NCI-H2171 (cell line): ENCODE measurements at places on chromosomes 2 and 18.

GRCh38 chr2:174117951-174118930, 130.1 kb downstream of the OLA1 start:
- DNase-seq, result peak; percentile 66

DNA sequence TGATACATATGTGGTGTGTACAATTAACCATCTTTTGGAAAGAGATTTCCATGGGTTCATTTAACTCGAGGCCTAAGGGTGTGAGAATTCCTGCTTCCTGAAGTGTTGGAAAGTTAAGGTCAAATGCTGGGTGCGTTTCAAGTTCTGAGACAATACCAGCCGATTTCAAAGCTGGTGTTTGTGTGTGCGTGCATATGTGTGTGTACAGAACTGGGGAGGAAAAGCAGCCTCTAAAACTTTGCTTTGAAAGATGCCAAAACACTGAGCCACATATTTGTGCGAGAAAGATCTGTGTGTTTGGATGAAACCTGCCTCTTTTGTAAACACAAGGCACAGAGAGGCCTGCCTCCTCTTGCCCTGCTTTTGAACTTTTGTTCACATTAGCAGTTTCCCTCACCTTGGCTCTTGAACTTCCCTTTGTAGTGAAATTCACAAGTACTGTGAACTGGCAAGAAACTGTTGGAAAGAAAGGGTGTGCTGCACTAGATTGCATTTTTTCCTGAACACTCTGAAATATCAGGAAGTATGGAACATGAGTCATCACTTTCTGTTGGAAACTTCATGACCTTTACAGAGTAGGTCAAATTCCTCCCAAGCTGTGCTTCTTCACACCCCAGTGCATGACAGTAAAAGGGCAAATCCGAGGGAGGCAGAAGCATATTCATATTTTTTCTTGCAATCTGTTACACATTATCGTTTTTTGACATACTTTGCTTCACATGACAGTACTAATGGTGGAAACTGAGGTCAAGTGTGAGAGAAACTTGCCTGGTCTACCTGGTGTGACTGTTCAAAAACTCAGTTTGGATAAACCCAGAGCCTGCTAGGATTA, 20.0 kb upstream of the CAVIN2 start:
- no peak for DNase-seq

GRCh38 chr2:36672199-36672598, 24.3 kb upstream of the VIT start:
- DNase-seq, result no peak

DNA sequence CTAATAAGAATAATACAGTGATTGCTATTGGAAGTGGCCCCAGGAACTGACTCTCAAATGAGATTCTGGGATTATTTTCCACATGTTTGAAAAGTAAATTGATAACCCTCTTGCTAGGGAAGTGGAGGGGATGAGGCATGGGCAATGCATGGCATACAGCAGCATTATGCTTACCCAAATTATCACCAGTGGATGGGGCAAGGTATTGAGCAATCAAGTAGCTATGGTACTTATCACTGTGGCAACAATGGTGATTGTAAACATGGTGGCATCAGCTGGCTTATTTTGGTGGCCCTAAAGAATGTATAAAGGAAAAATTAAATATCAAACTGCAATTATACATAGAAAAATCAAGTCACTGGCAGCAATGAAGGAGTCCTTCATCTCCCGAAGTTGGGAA, 155.1 kb downstream of the FIGN start:
- no peak for DNase-seq

DNA sequence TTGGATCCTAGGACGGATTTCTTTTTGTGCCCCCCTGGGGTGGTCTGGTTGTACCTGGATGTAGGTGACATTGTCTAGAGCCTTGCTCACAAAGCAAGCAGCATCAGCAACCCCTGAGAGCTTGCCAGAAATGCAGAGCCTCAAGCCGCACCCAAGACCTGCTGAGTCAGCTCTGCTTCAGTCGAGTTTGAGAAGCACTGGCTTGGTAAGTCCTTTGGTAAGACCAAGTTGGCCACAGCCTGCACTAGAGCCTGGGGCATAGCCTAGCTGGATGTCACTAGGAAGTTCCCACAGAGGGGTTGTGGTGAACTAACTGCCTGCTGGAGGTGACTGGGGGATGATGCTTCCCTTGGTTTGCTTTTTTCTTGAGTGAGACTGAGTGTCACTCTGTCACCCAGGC, 6.2 kb downstream of the ABCG5 start:
- no peak for DNase-seq

GRCh38 chr2:189179570-189179950, at the start of gene COL5A2:
Gene COL5A2 (minus strand): TSS chr2:189179761. CDS start chr2:189179604, 157 bp downstream.
- no peak for DNase-seq

GRCh38 chr2:131584940-131585339, 57.3 kb downstream of the CCDC74A start:
- DNase-seq, result no peak

DNA sequence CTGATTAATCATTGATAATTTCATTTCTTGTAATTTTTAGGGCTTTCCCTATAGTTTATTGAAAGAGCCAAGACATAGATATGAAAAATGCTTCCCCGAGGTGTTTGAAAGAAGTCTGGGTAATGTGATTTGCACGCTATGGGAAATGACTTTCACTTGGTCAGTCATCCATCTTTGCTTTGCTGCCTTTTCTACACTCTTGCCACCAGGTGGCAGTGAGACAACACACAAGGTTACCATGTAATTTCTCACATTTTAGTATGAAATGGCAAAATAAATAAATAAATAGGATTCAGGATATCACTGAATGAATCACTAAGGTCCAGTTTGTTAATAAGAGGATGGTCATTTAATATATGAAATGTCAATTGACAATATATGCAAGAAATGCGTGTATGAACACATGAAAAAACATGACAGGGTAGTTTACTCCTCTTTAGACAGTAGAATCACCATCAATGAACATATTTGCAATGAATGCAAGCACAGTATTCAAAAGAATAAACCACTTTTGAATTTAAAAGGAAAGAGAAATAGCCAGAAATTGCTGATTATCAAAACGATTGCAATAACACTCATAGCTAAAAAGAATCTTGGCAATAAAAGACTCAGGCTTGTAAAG, 52.2 kb upstream of the KCNH7 start:
- DNase-seq, result peak; percentile 56

DNA sequence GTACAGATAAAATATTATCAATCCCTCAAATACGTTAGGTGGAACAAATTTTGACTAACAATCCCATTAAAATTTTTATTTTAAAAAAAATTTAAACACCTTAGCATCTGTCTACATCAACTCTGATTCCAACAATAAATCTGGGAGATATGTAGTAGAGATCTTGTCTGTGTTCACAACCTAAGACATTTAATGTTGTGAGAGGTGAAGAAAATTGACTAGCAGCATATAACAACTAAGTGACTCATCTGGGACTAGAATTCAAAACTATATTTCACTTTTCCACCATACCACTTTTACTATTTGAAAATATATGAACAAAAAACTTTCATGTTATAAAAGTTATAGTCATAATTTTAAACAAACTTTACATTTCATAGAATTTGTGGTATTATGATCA, 97.9 kb downstream of the ATAD2B start:
- DNase-seq, result no peak

- DNase-seq, result no peak
Measured at GRCh38 chr2:133608291-133608690, 40.0 kb upstream of the NCKAP5 start.

GRCh38 chr2:207067473-207067872, 98.3 kb downstream of the KLF7 start:
- DNase-seq, result no peak

DNA sequence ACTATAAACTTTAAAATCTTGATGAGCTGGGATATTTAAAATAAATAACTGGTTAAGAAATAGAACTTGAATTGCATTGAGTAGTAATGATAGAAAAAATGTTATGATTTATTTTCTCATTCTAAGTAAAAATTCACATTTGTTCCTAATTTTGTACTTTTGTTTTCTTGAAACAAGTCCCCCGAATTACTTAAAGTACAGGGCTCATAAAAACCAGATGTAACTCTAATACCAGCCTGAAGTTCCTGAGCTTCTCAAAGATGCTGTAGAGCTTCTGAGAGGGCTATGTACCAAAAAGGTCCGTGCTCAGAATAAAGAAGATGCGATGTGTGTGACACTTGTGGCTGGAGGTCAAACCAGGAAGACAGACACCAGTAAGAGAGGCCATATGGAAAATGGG, 116.1 kb upstream of the TACR1 start:
- no peak for DNase-seq

DNA sequence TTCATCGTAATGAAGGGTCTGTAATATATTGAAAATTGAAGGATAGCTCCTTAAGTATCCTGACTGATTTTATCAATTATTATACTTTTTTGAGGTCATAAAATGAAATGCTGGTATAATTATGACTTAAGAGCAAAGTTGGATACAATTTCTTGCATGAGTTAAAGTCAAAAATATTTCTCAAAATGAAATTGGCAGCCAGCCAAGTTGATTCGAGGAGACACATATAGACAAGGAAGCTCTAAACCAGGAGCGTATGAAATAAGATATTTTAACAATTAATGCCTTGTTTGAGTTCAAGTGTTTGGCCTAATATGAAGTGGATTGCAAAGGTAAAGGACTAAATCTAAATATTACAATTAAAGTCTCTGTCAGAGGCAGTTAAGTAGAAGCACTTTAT, 260.4 kb upstream of the DSEL start:
- no peak for DNase-seq

- DNase-seq, result no peak
Measured at GRCh38 chr18:61575419-61575818, 242.2 kb downstream of the CDH20 start.

DNA sequence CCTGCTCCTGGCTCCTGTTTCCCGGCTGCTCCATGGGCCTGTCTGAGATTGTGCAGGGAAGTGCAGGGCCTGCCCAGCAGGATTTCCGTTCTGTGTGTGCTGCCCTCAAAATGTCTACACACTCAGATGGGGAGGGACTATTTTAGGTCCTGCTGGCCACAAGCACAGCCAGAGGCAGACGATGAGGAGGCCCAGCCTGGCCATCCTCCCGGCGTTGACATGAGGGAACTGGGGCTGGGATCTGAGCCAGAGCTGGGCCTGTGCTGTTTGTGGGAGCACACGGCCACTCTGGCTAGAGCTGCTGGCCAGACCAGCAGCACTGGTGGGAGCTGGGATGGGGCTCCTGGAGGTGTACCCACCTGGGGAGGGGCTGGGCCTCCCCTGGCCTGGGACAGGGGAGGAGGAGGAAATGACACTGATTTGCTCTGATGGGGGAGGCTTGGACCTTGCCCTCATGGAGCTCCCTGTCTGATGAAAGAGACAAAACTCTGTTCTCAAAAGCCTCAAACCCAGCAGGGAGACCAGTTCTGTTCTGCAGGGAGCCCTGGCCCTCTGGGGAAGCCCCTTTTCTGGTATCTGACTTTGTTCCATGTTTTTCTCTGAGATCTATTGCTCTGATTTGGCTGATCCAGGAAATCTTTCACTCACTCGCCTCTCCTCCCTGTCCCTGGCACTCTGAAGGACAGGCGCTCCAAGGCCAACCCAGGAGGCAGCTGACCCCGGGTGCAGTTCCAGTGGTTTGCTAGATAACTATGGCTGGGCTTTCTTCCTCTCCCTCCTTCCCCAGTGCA, 161.8 kb downstream of the DYSF start:
- DNase-seq, result no peak

DNA sequence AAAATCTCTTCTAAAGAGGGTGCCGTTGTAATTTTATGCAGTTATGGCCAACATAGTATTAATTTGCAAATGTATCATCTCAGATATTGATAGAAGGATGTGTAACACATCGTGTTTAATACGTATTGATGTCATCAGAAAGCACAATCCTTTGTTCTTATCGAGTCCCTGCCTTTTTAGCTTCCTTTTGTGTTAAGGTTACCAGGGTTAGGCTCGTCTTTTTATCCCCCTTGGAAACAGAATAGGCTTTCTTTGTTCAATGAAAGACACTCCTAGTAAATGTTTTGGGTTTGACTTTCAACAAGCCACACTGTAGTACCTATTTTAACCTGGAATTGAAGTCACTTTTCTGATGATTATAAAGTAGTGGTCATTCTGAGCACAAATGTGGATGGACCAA, 136.2 kb downstream of the WDR7 start:
- no peak for DNase-seq

GRCh38 chr2:481388-481787, 193.5 kb upstream of the ALKAL2 start:
- DNase-seq, result no peak

DNA sequence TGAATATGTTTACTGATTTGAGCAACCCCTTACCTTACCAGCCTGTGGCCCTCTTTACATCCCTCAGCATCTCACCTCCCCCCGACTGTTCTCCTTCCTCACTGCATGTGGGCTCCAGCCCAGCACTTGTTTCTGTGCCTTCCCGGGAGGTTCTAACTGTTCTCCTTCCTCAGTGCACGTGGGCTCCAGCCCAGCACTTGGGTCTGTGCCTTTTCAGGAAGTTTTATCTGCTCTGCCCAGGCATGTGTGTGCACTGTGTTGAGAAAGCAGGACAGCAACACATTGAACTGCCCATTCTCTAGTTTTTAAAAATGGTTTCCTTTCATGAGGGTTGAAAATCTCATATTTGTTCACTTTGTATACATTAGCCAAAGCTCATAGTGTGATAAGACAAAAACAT, 158.4 kb downstream of the ATP9B start:
- no peak for DNase-seq

- no peak for DNase-seq
Measured at GRCh38 chr2:215839309-215839708, 174.0 kb downstream of the MREG start.

GRCh38 chr2:98669675-98670074, 61.3 kb downstream of the MGAT4A start:
- no peak for DNase-seq

DNA sequence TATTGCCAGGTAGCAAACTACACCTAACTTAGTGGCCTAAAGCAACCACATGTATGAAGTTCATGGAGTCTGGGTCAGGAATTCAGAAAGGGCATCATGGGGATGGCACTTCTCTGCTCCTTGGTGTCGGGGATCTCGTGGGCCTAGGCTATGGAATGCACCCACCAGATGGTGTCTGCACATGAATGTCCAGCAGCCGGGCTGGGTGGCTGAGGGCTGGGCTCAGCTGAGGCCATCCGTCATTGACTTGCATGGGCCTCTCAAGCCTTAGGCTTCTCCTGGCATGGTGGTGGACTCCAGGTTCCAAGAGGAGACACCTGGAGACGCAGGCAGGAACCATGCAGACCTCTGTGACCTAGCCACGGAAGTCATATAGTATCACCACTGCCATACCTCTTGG, 26.0 kb upstream of the RPL31 start:
- DNase-seq, result no peak

- no peak for DNase-seq
Measured at GRCh38 chr2:54964271-54964670, 86.0 kb downstream of the RTN4 start.

DNA sequence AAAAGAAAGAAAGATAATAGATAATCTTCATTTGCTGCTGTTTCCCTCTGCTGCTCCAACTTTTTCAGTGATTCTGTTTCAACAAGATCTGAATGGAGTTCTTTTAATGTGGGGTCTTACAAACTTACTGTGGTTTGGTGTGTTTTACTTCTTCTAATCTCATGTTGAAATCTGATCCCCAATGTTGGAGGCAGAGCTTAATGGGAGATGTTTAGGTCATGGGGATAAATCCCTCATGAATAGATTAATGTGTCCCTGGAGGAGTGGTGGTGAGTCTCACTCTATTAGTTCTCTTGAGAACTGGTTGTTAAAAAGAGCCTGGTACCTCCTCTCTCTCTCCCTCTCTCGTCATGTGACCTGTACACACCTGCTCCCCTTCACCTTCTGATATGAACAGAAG, 442.4 kb downstream of the EPHA4 start:
- DNase-seq, result peak; percentile 61
